ENCODE measurements at places on chromosomes 13 and 19. TPM values are rescaled to one million over a fixed set of nuclear protein-coding genes. Genes with fewer than 3 reads are reported as not detected.

Gene CYP2A6
- not detected for polyA plus RNA-seq

- H3K36me3 ChIP-seq = no peaks in the 10 kb centered on the region
- no peaks in the 10 kb centered on the region for H3K27me3 ChIP-seq
- no peak for DNase-seq
- no peaks in the 10 kb centered on the region for H3K4me1 ChIP-seq
- H3K27ac ChIP-seq = no peak overlapping the region
Observed at GRCh38 chr13:39254601-39255000, 216.3 kb downstream of the NHLRC3 start.

Gene ZNF665
- 6.7 TPM for polyA plus RNA-seq

DNA sequence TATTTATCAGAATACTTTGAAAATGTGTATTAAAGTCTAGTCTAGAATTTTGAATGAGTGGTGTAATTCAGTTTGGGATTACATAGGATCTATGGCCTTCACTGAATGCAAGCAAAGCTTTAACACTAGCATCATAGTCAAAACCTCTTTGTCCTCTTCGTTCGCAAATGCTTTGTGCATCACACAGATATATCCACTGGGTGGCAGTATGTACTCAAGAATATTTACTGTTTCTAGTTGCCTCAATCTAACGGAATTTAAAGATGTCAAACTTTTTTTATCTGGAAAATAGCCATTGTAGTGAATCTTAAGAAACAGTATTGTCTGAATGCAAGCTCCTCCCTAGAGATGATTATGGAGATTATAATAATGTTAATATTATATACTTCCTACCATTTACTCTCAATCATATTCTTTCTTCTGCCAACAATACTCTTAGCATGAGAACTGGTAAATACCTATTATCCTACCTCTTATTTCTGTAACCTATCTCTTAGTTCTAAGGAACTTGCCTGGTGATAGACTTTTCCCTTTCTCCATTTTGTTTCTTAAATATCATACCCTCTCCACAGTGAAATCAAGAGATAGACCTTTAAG lies 25.8 kb downstream of the LACC1 start:
- H3K4me3 ChIP-seq = no peak overlapping the region
- H3K36me3 ChIP-seq = no peaks in the 10 kb centered on the region
- H3K4me1 ChIP-seq = no peaks in the 10 kb centered on the region
- peak; percentile 58 for DNase-seq
- H3K27me3 ChIP-seq = no peaks in the 10 kb centered on the region
- no peak overlapping the region for H3K27ac ChIP-seq

DNA sequence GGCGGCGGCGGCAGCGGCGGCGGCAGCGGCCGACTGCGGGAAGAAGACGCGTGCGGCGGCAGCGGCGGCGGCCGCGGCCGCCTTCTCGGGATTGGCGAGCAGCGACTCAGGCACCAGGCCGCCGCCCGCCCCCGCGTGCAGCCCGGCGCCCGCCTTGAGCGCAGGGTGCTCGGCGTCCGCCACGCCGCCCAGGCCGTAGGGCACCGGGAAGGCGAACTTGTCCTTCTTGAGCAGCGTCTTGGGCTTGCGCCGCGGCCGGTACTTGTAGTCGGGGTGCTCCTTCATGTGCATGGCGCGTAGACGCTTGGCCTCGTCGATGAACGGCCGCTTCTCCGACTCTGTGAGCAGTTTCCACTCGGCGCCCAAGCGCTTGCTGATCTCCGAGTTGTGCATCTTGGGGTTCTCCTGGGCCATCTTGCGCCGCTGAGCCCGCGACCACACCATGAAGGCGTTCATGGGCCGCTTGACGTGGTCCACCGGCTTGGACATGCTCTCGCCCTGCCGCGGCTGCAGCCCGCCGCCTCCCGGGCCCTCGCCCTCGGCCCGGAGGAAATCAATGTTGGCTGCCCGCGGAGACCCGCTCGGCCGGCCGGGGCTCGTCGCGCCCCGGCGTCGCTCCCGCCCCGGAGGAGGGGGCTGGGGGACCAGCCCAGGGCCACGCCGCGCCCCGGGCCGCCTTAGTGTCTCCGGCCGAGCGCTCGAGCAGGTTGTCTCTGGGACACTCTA lies 621 bp downstream of the SOX21 start:
- no peak overlapping the region for H3K27ac ChIP-seq
- peak; percentile 24 for DNase-seq
- H3K4me1 ChIP-seq = peaks cover 17% of the 10 kb centered on the region
- H3K27me3 ChIP-seq = peaks cover 43% of the 10 kb centered on the region
- H3K36me3 ChIP-seq = no peaks in the 10 kb centered on the region

Gene PSG3
- not detected for polyA plus RNA-seq

- no peak for DNase-seq
- H3K36me3 ChIP-seq = no peaks in the 10 kb centered on the region
- H3K4me1 ChIP-seq = no peaks in the 10 kb centered on the region
- H3K27me3 ChIP-seq = no peaks in the 10 kb centered on the region
Observed at GRCh38 chr13:62375653-62376052, 960.0 kb upstream of the PCDH20 start.

DNA sequence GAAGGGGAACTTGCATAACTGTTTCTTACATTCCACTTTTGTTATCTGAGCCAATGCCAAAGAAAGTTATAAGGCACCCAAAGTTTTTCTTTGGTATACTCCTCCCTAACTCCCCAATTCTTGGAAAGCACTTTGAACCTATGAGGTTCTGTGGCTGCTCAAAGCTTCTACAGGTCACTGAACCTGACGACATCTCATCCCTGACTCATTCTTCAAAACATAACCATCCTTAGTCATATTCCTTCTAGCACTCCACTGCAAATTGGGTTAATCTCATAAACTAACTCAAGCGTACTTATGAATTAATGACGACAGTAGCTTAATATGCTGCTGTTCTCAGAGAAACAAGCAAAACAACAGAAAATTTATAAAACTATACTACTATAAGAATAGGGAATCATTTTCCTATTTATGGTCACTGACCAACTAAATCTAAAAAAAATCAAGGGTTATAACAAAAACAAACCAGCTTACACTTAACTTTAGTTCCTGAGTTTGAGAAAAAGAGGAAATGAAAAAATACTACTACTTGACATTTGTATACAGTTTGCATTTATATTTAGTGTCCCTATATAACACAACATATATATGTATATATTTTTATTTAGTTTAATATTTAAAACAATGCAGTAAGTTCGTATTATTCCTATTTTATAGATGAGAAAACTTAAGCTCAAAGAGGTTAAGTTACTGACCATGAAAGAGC lies 69.1 kb downstream of the CAB39L start:
- H3K4me3 ChIP-seq = no peak overlapping the region
- H3K36me3 ChIP-seq = no peaks in the 10 kb centered on the region

Gene SIGLEC8
- polyA plus RNA-seq = not detected

DNA sequence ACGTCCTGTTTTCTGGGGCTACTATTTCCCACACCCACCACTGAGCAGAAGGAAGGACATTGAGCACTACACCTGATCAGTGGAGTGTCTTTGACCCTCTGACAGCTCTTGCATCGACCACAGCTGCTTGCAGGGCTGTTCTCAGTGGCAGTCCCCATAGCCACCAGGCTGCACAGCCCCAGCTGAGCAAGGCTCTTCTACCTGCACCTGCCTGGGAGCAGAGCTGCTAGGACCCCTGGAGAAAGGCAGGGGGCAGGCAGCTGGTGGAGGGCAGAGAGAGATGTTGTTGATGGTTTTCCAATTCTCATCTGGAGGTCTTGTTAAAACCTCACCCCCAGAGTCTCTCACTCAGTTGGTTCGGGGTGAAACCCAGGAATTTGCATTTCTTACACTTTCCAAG lies 361.8 kb upstream of the ZNF507 start:
- no peak overlapping the region for H3K27ac ChIP-seq
- no peaks in the 10 kb centered on the region for H3K27me3 ChIP-seq
- DNase-seq = no peak
- H3K4me3 ChIP-seq = no peak overlapping the region
- no peaks in the 10 kb centered on the region for H3K4me1 ChIP-seq
- H3K36me3 ChIP-seq = no peaks in the 10 kb centered on the region

DNA sequence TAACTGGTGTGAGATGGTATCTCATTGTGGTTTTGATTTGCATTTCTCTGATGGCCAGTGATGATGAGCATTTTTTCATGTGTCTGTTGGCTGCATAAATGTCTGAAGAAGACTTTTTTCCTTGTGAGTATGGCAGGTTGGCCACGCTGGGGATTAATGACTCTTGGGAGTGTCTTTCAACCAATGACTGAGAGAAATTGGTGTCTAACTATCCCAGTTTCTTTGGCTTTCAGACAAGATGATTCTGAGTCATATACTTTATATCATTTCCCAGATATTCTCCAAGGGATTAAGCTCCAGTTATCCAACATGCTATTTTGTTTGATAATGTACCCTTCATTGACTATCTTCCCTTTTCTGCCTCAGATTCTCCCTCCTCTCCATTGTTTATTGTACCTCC lies 35.5 kb upstream of the CSNK1A1L start:
- no peak for DNase-seq
- no peak overlapping the region for H3K4me3 ChIP-seq
- no peak overlapping the region for H3K27ac ChIP-seq
- no peaks in the 10 kb centered on the region for H3K36me3 ChIP-seq

DNA sequence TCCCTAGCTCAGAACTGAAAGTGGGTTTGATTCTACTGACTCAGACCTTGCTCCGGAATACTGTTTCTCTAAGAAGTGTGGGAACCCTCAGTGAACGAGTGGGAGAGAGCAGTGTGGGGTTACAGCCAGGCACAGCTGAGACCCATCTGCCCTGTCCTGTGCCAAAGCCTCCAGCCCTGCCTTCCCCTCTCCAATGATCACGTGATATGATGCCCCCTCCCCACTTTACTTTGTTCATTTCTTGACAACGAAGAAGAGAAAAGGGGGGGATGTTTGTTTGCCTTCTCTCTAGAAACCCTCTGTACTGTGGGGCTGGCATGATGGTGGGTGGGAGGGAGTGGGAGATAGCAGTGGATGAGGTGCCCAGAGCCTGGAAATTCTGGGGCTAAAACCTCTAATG lies 96.0 kb downstream of the RNASEH2B start:
- H3K36me3 ChIP-seq = no peaks in the 10 kb centered on the region
- DNase-seq = no peak
- H3K27ac ChIP-seq = no peak overlapping the region
- H3K4me3 ChIP-seq = no peak overlapping the region

GRCh38 chr13:105127732-105128131 lies 1407.7 kb downstream of the EFNB2 start:
- no peak overlapping the region for H3K4me3 ChIP-seq
- H3K27ac ChIP-seq = no peak overlapping the region
- no peaks in the 10 kb centered on the region for H3K36me3 ChIP-seq
- no peak for DNase-seq
- H3K4me1 ChIP-seq = no peaks in the 10 kb centered on the region

Gene VSTM1
- polyA plus RNA-seq = not detected

- H3K4me3 ChIP-seq = no peak overlapping the region
- no peak overlapping the region for H3K27ac ChIP-seq
- no peaks in the 10 kb centered on the region for H3K36me3 ChIP-seq
- no peak for DNase-seq
- H3K4me1 ChIP-seq = no peaks in the 10 kb centered on the region
Observed at GRCh38 chr13:103039183-103039582, 27.0 kb downstream of the SLC10A2 start.

Gene GJB2
- not detected for polyA plus RNA-seq

GRCh38 chr13:112722433-112723263 lies 32.8 kb downstream of the ATP11A start:
- H3K36me3 ChIP-seq = no peaks in the 10 kb centered on the region
- no peaks in the 10 kb centered on the region for H3K27me3 ChIP-seq
- peaks cover 20% of the 10 kb centered on the region for H3K4me1 ChIP-seq
- no peak overlapping the region for H3K4me3 ChIP-seq

- H3K4me1 ChIP-seq = peaks cover 13% of the 10 kb centered on the region
- peaks cover 19% of the 10 kb centered on the region for H3K36me3 ChIP-seq
- no peak overlapping the region for H3K27ac ChIP-seq
- H3K27me3 ChIP-seq = no peaks in the 10 kb centered on the region
- no peak for DNase-seq
- no peak overlapping the region for H3K4me3 ChIP-seq
Observed at GRCh38 chr19:44303320-44303719, 1.5 kb downstream of the ZNF235 start.

- H3K27me3 ChIP-seq = peaks cover 1% of the 10 kb centered on the region
- no peaks in the 10 kb centered on the region for H3K4me1 ChIP-seq
- no peak overlapping the region for H3K27ac ChIP-seq
- no peak overlapping the region for H3K4me3 ChIP-seq
Observed at GRCh38 chr13:45064889-45065288, 55.4 kb upstream of the GTF2F2 start.

Gene PLIN5
- polyA plus RNA-seq = 0.28 TPM

DNA sequence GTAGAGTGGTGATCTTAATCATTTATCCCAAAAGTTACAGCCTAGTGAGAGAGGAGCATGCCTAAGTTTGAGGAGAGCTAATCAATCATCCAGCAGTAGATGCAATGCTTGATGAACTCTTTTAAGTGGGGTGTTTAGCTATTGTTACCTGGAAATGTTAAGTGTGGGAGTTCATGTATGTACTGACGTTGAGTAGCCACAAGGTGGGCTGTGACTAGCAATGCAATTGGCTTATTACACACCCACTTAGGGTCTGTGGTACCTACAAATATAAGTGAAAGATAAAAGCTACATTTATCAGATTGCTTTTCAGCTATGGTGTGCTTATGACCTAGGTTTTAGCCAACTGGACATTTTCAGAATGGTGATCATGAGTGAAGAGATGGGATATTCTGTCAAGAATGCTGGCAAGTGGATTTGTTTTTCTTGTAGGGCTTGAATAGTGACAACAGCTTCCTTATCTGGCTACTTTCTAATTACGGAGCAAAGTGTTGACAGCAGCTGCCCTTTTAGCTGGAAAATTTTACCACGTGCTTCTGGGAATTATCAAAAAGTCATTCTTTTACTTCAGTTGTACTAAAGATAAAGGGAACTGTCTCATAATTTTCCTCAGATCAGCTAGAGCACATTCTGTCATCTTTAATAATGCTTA lies 170.6 kb downstream of the POSTN start:
- H3K4me1 ChIP-seq = no peaks in the 10 kb centered on the region
- no peak overlapping the region for H3K27ac ChIP-seq
- no peak for DNase-seq
- no peak overlapping the region for H3K4me3 ChIP-seq
- H3K36me3 ChIP-seq = no peaks in the 10 kb centered on the region
- no peaks in the 10 kb centered on the region for H3K27me3 ChIP-seq

DNA sequence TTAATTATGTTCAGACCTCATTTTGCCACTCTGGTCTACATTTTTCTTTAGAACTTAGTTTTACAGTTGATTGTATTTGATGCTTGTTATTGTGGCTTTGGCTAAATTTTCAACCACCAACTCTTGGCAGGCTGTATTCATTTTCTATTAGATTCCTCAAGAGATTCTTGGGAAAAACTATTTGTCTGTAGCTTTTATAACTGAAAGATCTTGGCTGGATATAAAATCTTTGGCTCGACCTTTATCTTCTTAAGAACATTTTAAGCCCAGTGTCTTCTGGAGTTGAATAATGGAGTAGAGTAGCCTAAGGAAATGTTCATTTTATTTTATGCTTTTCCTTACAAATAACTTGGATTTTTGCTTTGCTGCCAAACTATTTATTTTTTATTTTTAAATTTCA lies 848.5 kb downstream of the PCDH17 start:
- H3K4me3 ChIP-seq = no peak overlapping the region

Gene CEACAM4
- not detected for polyA plus RNA-seq

Gene FGF21
- not detected for polyA plus RNA-seq

GRCh38 chr13:51995677-51996551 lies 15.3 kb downstream of the ATP7B start:
- no peak overlapping the region for H3K4me3 ChIP-seq
- no peaks in the 10 kb centered on the region for H3K4me1 ChIP-seq
- peaks cover 5% of the 10 kb centered on the region for H3K27me3 ChIP-seq
- H3K27ac ChIP-seq = no peak overlapping the region
- no peak for DNase-seq

Gene LRG1
- polyA plus RNA-seq = 0.09 TPM

Data from CD4-positive, alpha-beta memory T cell (primary cell).